Keratinocyte (primary cell): ENCODE measurements at places on chromosomes 4 and X.

DNA sequence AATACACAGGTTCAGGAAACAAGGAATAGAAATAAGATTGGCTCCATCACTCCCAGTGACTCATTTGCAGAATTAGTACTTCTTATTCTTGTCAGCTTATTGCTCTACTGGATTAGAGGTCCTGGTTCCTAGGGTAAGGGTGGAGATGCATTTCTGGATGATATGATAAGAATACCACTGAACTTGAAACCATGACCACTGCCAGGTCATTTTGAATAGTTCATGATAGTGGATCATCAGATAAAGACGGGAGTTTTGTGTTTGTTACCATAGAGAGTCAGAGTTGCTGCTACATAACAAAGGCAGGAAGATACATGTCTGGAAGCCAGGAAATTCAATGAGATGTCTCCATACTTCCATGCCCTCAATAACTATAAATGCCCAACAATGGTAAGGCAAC lies 109.2 kb upstream of the FAT1 start:
- no peak for DNase-seq

GRCh38 chr4:18846313-18846712 lies 824.8 kb upstream of the LCORL start:
- DNase-seq, result no peak

DNA sequence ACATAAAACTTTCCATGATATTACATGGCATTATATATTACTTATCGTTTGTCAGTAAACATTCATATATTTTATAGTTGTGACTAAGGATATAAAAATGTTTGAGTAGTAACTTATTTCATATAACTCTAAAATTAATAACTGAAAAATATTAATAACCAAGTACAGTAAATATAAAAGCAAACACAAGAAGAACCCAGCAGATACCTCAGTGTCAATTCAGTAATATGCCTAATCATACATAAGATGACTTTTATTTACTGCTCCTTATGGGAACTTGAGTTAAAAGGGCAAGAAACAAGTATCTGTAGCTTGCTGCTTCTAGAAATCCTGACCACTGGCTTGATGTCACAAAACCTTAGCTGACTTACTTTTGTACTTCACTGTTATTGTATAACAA lies 28.4 kb upstream of the MAPK10 start:
- DNase-seq, result no peak

DNA sequence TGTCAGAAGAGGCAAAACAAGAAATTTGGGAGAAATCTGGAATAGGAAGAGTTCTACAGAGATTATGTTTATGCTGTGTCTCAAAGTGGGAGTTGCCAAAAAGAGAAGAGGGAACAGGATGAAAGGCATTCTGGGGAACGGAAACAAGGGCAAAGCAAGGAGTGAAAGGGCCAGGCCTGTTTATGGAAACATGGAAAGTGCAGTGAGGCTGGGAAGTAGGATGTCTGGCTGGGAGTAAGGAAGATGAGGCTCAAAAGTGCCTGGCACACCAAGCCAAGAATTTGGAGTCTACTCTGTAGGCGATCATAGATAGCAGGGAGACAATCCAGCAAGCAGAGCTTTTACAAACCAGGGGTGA lies 1.8 kb upstream of the CUL4B start:
- no peak for DNase-seq

- no peak for DNase-seq
Observed at GRCh38 chrX:129599996-129600395, 54.8 kb downstream of the APLN start.
